LNCaP clone FGC (cell line): ENCODE measurements at places on chromosomes 3 and 15.

- DNase-seq = no peak
These were observed 76.0 kb downstream of the FEM1B start for GRCh38 chr15:68353421-68354135.

DNA sequence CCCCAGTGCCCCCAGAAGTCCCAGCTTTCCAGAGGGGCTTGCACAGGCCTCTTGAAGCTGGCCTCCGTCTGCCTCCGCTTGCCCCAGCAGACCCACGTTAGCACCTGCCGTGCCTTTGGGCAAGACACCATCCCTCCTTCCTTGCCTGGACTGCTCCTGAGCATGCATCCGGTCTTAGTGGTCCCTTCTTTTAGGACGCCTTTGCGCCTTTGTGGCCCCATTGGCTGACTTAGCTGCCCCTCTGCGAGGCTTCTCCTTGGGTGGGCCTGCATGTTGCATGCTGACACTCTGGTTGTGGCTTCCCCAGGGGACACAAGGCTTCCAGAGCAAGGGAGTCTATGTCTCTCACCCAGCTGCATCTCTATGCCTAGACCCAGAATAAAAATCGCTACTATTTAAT lies 56.6 kb downstream of the RHCG start:
- DNase-seq = no peak

DNA sequence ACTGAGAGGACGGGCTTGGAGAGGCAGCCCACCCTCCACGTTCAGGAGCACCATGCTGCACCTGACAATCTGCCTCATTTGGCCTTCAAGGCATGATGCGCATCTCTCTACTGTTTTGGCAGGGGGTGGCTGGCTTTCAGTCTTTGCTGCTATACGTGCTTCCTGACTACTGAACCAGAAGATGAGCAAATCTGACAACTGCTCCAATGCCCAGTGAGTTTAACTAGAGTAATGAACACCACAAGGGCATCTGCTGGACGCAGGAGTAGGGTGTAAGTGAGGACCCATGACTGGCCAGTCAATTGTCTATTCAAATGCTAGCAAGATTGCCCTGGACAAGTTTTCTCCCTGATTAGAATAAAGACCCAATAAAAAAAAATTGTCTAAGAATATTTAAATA lies 335.7 kb downstream of the MAGI1 start:
- DNase-seq = no peak

- DNase-seq = no peak
These were observed 79.7 kb upstream of the CDIN1 start for GRCh38 chr15:36499412-36500389.

DNA sequence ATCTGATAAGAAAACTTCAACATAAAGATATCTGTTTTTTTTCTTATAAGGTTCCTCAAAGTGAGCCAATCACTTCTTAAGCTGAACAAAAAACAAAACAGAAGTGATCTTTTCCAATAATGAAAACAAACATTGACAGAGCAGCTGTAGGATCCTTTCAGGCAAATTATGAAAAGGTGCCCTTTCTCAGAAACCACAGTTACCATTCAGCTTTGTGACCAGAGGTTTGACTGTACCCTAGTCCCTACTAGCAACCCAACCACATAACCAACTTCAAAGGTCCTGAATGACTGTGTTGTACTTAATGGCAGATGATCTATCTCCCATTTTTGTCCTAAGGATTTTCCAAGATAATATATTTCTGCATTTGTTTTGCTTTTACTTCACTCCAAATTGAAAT lies 39.4 kb upstream of the CCR2 start:
- DNase-seq = no peak

- DNase-seq = no peak
These were observed 108.3 kb downstream of the IGF2BP2 start for GRCh38 chr3:185716436-185717108.

- no peak for DNase-seq
These were observed 5.6 kb downstream of the PLXNA1 start for GRCh38 chr3:126988451-126989021.

GRCh38 chr3:170910542-170910941 lies 2.1 kb upstream of the EIF5A2 start:
- DNase-seq = no peak

- no peak for DNase-seq
These were observed 6.7 kb upstream of the TMPRSS7 start for GRCh38 chr3:112027826-112028225.

- DNase-seq = no peak
These were observed 10.4 kb downstream of the TEX264 start for GRCh38 chr3:51681453-51681852.

- no peak for DNase-seq
These were observed 85.2 kb upstream of the KCNAB1 start for GRCh38 chr3:156035158-156035557.

GRCh38 chr3:118791246-118791645 lies 243.4 kb downstream of the IGSF11 start:
- DNase-seq = no peak

- DNase-seq = no peak
These were observed 25.7 kb upstream of the DYNC1LI1 start for GRCh38 chr3:32596282-32596908.

DNA sequence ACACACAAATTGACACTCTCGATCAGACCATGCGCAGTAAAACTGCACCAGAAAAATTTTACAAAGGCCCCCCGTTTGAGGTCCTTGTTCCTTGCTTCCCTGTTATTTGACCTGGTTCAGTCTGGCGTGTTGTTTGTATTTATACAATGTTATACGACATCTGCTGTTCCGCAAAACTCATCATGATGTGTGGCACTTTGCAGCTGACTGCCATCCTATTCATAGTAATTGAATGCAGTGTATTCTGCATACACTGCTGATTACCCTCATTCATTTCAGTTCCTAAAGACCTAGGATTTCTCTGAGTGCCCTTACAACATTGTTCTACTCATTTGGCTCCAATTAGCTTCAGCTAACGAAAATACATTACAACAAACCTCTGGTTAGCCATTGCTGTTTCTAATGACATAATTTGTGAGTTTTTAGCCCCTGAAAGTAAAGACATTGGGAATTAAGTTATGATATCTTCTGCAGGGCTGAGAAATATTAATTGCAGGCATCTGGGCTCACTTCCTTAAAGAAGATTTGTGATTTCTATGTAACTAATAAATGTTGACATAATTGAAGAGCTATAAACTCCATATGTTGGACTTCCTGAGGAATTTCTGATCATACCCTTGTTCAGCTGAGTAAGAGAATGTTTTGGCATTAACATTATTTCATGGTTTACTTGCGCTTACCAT lies 75.7 kb downstream of the C3orf38 start:
- no peak for DNase-seq

DNA sequence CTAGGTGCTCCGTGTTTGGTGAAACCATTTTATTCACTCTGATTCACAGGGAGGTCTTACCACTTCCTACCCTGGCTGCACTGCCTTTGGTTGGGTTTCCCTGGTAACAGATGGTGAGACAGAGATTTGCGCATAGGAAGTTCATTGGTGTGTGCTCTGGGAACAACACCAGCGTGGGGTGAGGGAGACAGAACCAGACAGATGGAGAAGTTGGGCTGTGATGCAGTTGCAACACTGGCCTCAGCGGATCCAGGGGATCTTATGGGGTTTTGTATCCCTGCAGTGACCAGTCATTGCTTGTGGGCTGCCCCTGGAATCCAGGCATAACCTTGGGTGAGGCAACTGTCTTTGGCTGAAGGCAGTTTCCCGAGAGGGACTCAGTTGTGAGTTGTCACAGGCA lies 12.5 kb upstream of the IL16 start:
- no peak for DNase-seq

DNA sequence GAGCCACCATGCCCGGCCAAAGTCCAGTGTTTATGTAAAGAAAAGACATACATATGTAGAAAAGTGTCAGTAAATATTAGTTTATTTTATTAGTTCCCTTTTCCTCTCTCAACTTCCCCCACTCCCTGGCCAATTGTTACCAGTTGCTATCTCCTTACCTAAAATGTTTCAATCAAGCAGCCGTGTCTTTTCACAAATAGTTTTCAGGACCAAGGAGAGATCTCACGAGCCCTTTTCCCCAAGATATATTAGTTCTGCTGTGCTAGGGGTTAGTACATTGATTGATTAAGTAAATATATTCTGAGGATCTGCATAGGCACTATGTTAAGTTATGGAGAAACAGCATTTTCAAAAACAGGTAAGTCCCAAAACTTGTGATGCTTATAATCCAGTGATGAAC lies 87.4 kb downstream of the ZIC4 start:
- DNase-seq = no peak

- DNase-seq = no peak
These were observed 49.1 kb downstream of the IQSEC1 start for GRCh38 chr3:13023971-13024764.

- DNase-seq = no peak
These were observed 621.4 kb downstream of the PDCD6IP start for GRCh38 chr3:34419801-34420200.

- DNase-seq = no peak
These were observed 13.8 kb upstream of the VIPR1 start for GRCh38 chr3:42488687-42489086.

- no peak for DNase-seq
These were observed 139.9 kb downstream of the EPHB1 start for GRCh38 chr3:134934933-134935332.

DNA sequence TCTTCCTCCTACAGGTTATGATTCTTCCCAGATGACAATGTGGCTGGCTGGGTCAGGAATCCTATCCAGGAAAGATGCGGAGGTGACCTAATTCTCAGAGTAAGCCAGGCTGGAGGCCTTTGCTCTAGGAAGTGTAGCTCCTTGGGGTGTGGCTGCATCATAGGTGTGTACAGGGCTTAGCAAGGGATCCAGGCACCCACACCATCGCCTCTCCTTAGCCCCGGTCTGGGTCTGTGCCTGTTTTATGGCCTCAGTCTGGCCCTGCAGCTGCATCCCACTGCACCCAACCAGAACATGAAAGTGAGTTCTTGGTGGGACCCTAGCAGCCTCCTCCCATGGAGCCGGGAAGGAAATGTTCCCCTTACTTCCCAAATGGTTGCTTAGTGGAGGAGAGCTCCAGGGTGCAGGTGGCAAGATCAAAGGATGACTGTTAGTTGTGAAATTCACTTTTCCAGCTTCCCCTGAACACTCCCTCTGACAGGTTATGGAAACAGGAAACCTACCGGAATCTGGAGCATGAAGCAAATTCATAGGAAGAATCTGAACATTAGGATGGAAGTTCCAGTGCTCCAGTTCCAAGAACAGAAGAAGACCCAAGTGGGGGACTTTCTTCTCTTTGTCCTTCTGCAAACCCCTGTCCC lies 2.7 kb upstream of the AMOTL2 start:
- no peak for DNase-seq

DNA sequence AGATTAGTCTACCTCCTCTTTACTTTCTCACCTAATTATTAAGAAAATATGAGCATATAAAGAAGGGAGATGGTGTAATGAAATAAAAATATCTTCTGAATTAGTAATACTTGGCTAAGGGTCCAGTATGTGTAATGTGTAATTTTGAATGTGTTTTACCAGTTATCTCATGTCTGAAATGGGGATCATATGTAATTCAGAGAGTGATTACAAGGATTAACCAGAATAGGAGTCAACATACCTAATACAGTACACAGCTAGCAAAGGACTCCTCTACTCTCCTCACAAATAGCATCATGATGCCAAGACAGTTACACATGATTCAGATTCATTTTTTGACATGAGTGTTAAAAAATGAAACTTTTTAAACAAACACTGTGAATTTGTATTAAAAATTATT lies 570.4 kb downstream of the SI start:
- no peak for DNase-seq

- DNase-seq = no peak
These were observed 27.9 kb upstream of the ACP3 start for GRCh38 chr3:132289316-132289715.

DNA sequence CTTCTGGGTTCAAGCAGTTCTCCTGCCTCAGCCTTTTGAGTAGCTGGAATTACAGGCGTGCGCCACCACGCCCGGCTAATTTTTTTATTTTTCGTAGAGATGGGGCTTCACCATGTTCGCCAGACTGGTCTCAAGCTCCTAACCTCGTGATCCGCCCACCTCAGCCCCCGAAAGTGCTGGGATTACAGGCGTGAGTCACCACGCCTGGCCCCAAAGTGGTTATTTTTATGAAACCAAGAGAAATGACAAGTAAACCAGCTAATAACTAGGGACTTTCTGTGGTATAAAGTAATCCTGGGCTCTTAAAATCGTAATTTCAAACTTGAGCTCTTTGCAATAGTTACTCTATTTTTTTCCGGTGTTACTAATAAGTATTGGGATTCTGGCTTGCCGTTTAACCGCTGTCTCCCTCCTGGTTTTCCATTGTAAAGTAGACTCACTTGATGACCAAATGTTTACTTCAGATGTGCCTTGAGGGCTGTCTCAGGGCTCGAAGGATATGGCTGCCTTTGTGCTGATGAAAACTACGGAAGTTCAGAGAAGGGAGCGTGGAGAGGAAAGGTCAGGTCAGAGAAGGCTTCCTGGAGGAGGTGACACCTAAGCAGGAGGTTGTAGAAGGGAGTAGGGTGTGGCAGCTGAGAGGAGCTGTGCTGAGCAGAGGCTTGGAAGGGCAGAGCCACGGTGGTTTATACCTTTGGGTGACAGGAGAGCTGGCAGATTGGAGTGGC lies 4.2 kb downstream of the ZSCAN2 start:
- DNase-seq = no peak

DNA sequence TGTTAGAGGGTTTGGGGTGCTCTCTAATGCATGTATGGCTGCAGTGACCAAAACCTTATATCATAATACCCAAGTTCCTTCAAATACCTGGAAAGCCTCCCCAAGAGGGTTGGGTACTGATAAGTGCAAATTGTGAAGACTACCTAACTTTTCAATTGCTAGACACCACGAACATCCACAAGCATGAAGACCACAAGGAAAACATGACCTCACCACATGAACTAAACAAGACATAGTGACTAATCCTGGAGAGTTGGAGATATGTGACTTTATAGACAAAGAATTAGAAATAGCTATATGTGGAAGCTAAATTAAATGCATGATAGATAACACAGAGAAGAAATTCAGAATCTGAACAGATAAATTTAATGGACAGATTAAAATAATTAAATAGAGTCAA lies 23.9 kb upstream of the AADACL2 start:
- DNase-seq = no peak

DNA sequence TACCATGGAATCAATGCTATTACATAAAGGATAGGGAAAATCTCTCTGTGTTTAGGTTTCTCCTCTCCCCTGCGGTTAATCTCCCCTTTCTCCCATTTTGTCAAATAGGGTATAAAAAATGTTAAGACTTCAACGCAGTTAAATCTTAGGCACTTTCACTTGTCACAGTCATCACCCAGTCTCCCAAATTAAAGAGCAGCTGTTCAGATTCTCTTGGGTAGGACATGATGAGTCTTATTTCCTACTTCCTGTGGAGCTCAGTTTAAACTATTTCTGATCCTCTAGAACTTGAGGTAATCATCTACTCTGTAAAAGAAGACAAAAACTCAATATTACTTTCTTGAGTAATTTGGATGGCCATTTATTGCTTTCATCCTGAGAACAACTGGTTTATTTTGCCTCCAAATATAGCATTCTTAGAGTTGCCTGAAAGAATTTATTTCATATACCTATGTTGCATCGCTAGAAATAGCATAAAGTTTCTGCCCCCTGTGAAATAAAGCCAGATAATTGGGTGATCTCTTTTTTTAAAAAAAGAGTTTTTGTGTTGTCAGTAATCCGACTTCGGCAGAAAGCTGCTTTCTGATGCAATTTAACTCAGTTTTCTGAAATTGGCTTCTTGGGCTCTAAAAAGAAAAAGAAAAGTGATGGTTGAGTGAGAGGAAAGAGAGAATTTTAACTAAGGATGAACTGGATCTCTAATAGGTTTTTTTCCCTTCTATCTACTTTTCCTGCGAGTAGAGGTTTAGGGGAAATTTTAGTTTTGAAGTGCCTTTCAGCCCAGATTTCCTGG lies 20.7 kb downstream of the RAP2B start:
- no peak for DNase-seq

- no peak for DNase-seq
These were observed 32.2 kb downstream of the SLC41A3 start for GRCh38 chr3:126051741-126052140.
